Uterus (tissue), 4 donors: ENCODE measurements at places on chromosomes 3 and 15.

- DNase-seq, result no peak
These were observed 8.0 kb downstream of the ZBTB20 start for GRCh38 chr3:115139072-115139471.

DNA sequence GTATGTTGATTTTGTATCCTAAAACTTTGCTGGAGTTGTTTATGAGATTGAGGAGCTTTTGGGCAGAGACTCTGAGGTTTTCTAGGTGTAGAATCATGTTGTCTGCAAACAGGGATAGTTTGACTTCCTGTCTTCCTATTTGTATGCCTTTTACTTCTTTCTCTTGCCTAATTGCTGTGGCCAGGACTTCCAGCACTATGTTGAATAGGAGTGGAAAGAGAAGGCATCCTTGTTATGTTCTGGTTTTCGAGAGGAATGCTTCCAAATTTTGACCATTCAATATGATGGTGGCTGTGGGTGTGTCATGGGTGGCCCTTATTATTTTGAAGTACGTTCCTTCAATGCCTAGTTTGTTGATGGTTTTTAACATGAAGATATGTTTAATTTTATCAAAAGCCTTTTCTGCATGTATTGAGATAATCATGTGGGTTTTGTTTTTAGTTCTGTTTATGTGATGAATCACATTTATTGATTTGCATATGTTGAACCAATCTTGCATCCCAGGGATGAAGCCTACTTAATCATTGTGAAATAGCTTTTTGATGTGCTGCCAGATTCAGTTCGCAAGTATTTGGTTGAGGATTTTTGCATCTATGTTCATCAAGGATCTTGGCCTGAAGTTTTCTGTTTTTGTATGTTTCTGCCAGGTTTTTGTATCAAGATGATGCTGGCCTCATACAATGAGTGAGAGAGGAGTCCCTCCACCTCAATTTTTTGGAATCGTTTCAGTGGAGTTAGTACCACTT is 188.1 kb downstream of the MINAR1 start:
- no peak for DNase-seq

GRCh38 chr3:134027631-134028030 is 2.1 kb downstream of the SLCO2A1 start:
- no peak for DNase-seq

DNA sequence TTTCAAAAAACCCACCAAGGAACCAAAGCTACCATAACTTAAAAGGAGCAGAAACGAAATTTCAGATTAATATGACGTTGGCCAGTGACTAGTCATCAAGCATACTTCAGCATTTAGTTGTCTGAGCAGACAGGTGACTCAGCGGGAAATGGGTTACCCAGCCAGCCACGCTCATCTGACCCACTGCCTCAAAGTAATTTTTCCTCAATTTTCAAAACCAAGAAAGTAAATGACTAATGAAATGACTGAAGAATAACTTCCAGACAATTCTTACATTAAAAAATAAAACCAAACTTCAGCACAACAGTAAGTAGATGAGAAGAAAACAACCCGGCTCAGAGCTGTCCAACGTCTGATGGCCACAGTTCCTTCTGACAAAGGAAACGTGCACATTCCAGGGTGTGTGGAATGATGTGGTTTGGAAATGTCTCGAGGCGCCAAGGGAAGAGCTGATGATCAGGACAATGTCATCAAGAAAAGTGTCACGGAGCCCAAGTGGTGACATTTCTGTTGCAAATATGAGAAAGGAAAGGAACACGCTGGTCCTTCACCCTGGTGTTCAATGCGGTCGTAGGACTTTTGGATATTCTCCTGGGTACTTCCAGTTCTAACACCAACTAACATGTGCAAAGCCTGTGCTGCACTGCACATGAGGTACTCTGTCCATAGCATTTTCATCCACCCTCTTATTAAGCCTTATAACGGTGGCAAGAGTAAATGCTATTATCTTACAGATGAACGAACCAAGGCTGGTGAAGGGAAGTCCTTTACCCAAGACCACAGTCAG is 79.1 kb downstream of the FOXP1 start:
- no peak for DNase-seq

DNA sequence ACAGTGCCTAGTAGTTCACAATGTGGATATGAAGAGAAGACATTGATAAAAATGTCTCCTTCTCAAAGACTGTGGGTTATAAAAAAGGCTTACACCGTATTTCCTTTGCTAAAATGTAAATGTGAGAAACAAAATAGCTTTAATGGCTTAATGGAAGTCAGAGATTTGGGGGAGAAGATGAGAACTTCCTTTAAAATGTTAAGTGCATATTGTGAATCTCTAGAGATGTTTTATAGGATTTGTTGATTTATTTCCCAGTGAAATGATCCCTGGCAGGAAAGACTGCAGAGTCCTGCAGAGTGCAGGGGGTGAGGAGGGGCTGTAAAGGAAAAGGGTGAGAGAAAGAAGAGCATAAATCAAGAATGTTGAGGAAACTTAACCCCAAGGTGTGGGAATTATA is 305.1 kb downstream of the GAP43 start:
- no peak for DNase-seq

DNA sequence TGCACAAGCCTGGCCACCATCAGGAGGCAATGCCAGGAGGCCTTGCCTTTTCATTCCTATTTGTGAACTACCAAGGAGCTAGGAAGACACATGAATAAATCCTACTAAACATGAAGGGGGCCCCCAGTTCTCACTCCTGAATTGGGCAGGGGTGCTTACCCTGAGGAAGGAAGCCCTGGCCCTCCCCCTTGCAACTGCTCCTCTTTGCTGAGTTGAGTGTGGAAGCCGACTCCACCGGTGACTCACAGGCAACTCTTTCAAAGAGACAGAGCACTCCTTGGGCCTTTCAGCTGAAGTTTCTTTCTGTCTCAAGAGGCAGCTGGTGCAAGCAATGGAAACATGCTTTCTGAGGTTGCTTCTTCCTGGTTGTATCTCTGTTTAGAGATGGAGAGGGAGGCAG is 1.7 kb downstream of the GABRG3 start:
- no peak for DNase-seq

GRCh38 chr15:50904211-50904610 is 4.3 kb upstream of the AP4E1 start:
- no peak for DNase-seq

DNA sequence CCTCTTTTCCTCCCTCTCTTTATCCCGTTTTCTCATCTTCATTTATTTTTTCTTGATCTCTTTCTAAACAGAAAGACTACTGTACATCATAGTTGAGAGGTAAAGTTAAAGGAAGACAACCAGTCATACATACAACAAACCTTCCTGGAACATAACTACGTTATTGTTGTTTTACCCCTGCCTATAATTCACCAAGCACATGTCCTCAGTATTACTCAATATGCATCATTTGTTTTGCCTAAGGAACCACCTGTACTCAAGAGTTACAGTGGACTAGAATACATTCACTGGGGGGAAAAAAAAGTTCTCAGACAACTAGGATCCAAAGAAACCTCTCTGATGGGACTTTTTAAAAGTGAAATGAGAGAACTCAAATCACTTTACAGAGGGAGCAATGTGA is 344.7 kb upstream of the RBMS3 start:
- DNase-seq, result no peak

DNA sequence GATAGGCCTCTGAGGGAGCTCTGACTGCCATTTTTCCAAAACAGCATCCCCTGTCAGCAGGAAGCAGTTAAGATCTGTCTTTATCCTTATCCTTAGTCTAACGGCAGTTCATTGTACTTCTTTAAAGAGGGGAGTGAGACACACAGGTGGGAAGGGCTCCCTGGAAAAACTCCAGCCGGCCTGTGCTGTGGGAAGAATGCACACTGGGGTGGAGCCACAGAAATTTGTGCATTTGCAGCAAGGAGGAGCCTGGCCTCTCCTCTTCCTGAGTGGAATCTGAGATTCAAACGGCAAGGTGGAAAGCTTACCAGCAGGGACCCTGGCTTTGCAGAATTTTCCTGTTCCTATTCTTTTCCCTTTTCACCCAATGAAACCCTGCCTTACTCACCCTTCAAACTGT is 1209.4 kb downstream of the ROBO2 start:
- no peak for DNase-seq

DNA sequence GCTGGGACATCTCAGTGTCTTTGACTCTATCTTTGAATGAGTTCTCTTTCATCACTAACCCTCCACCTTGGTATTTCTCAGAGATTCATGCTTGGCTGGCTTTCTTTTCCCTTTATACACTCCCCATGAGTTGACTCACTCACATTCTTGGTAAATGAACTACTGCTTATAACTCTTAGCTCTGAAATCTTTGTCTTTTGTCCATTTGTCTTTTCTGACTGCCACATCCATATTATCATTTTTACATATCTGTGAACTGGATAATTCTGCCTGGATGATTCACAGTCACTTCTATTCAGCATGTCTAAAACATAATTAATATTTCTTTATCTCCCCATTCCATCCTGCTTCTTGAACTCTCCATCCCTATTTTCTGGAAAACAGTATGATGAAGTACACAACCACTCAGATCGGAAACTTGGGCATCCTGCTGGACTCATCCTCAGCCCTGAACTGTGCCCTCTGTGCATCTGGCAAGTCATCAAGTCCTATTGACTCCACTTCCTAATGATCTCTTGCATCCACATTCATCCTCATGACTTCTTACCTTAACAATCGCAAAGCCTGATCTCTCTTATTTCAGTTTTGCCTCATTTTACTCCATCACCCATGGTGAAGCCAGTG is 66.9 kb downstream of the KCNAB1 start:
- DNase-seq, result no peak

GRCh38 chr15:72163719-72164118 is 33.9 kb downstream of the GRAMD2A start:
- no peak for DNase-seq

- DNase-seq, result peak; percentile 77
These were observed 80.8 kb downstream of the SMAD3 start for GRCh38 chr15:67146234-67146633.

DNA sequence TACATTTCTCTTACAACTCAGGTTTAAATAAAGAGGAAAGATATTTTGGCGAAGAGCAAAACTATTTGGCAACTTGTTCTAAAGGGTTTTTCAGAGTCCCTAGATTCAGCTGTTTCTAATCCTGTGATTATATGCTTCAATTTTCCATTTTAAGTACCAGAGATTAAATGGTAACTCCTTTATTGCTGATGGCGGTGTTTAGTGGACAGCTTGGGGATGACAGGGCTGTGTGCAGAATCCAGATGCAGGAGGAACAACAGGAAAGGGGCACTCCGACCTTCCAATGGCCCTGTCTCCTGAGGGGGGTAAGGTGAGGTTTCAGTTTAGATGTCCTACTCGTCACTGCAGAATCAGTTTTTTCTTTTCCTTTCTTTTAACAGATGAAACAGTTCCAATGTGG is 405.0 kb downstream of the PDCD6IP start:
- no peak for DNase-seq

GRCh38 chr15:99341786-99342185 is 90.5 kb downstream of the LRRC28 start:
- DNase-seq, result no peak

- no peak for DNase-seq
These were observed 59.3 kb downstream of the ADCY5 start for GRCh38 chr3:123389628-123389918.

DNA sequence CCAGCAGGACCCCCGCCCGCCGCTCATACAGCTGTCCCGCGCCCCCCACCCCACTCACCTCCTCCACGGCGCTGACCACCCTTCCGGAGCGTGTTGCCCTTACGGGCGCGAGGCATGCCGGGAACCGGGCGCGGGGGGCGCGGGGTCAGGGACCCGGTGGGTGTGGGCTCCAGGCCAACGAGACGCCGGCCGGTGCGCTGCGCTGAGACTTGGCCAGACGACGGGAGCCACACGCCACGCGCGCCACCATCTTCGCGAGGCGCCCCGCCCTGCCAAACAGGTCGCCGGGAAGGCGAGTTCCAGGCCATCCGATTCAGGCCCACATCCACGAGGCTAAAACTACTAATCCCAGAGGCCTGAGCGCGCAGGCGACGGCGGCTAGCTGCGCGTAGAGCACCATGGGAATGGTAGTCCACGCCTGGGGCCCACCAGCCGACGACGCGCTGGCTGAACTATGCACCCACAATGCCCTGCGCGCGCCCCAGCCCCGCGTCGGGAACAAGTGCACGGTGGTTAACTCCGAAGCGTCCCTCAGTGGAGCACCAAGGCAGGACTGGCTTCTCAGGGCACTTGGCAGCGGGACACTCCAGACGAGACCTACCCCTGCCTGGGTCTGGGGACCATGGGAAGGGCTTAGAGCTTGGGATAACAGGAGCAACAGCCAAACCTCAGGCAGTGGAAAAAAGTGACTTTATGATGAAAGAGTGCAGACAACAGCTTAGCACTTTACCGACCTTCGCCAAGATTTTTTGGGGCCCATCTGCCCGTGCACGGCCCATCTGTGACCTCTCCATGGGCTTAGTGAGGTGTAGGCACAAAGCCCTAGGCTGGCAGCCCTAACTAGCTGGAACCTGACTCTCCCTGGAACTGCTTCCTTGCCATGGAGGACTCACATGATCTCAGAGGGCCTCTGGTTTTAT is at the start of gene IFRD2:
Gene IFRD2, minus strand, starts transcription at position 271 of the 920 bp plus-strand sequence. Its CDS starts 155 bp downstream, at position 116.
- peak; percentile 96 for DNase-seq

DNA sequence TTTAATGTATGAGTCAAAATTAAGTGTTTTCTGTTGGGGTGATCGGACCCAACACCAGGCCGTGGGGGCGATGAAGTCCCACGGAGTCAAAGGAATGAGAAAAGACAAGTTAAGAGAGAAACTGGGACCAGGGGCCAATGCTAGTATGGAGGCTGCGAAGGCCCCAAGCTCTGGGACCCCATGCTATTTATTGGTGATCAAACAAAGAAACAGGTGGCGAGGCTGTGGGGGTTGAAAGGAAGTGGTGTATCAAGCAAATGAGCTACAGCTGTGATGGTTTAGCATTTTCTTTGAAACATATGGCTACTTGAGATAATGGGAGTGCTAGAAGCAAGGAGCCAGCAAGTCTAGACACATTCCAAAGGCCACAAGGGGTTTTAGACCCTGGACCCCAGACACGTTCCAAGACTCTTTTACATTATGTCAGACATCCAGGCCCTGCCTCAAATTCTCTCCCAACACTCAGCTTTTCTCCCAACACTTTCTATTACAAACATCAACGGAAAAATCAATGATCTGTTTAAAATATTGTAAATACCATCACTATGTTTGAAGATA is 56.0 kb upstream of the SNRPN start:
- no peak for DNase-seq

GRCh38 chr3:129327510-129327909 is 48.8 kb downstream of the HMCES start:
- no peak for DNase-seq

DNA sequence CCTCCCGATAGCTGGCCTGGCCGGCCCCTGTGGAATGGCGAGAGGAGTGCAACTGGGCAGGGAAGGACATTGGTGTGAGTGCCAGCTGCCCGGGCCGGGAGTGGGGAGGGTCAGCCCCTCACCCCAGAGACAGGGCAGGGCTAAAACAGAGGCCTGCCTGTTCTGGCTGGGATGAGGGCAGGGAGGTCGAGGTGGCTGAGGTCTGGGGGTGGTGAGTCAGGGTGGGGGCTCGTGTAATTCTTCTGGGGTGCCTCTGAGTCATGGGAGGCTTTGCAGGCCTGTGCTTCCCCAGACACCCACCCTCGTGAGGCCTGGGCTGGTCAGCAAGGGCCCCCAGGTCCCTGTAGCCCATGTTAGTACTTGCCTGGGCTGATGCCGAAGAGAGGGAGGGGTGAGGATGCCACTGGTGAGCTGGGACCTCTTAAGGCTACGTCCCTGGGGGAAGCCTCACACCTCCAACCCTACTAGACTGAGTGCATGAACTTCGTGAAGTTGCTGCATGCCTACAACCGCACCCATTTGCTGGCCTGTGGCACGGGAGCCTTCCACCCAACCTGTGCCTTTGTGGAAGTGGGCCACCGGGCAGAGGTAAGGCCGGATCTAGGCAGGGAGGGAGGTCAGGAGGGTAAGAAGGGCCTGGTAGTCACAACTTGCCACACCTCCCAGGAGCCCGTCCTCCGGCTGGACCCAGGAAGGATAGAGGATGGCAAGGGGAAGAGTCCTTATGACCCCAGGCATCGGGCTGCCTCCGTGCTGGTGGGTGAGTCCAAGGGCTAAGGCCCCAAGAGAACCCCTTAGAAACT is 1.7 kb downstream of the SEMA3B start:
- DNase-seq, result no peak
